Mammary epithelial cell (primary cell): ENCODE measurements at places on chromosomes 6 and 20.

- DNase-seq = no peak
These were observed 60.9 kb downstream of the ATXN1 start for GRCh38 chr6:16700202-16700915.

DNA sequence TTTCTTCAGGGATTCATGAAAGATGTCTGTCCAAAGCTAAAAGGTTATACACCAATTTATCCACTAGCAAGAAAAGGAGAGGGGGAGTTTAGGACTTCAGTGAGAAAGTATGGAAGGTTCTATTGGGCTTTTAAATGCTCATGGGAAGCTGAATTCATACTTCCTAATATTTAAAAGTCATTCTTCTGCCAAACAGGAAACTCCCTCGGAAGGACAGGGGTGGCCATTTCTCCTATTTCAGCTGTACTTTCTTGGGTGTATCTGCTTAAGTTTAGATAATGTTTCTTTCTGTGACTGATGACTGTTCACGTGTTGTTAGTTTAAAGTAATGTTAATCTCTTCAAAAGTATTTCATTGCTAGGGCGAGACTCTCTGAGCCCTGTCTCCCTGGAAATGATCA is 80.5 kb upstream of the IFNGR1 start:
- no peak for DNase-seq

GRCh38 chr20:51769976-51770615 is 1.9 kb upstream of the ATP9A start:
- DNase-seq = no peak

- DNase-seq = no peak
These were observed 71.7 kb upstream of the GTSF1L start for GRCh38 chr20:43798291-43799149.
